ENCODE measurements at places on chromosomes 4 and X. TPM values are rescaled to one million over a fixed set of nuclear protein-coding genes. Genes with fewer than 3 reads are reported as not detected.

PWWP3B gene
- total RNA-seq = 20.6 TPM

DNA sequence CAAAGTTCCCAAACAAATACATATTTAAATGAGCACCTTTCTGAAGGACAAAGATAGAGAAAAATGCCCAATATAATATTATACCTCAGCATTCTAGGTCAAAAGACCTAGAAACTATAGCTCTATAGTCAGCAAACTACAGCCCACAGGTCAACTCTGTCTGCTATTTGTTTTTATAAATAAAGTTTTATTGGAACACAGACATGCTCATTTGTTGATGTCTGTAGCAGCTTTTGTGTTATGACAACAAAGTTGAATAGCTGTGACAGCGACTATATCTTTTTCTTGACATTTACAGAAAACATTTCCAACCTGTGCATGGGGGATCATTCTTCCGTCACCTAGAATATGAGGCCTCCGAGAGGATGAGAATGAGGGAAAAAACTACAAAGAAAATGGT is 48.7 kb upstream of the WDR19 start:
- no peak overlapping the region for H3K27ac ChIP-seq
- no peak overlapping the region for H3K4me3 ChIP-seq
- H3K4me1 ChIP-seq = peaks cover 5% of the 10 kb centered on the region
- H3K36me3 ChIP-seq = no peaks in the 10 kb centered on the region
- H3K27me3 ChIP-seq = no peaks in the 10 kb centered on the region

MID1 gene
- total RNA-seq = 10.8 TPM

DNA sequence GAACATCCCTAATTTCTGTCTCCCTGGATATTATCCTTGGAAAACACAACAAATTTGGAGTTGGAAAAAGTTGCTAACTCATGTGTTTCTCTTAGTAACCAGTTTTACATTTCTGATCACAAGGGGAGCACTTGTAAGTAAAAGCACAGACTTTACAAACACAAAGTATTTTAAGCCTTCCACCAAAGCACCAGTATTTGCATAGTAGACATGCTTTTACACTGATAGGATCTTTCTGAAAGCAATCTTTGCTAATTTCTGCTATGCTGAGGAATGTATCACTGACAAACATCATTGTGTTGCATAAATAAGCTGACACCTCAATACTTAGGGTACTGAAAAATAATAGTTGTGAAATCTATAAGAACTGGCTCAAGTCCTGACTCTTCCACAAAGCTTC is 100.6 kb downstream of the MID1 start:
- H3K27me3 ChIP-seq = no peaks in the 10 kb centered on the region
- no peaks in the 10 kb centered on the region for H3K36me3 ChIP-seq
- DNase-seq = no peak
- H3K4me3 ChIP-seq = no peak overlapping the region
- no peaks in the 10 kb centered on the region for H3K4me1 ChIP-seq

GRCh38 chr4:53137468-53137867 is 228.4 kb downstream of the SCFD2 start:
- DNase-seq = no peak
- H3K4me3 ChIP-seq = no peak overlapping the region
- no peaks in the 10 kb centered on the region for H3K4me1 ChIP-seq
